Left renal pelvis (tissue), 4 donors: ENCODE measurements at places on chromosomes 12 and 14.

DNA sequence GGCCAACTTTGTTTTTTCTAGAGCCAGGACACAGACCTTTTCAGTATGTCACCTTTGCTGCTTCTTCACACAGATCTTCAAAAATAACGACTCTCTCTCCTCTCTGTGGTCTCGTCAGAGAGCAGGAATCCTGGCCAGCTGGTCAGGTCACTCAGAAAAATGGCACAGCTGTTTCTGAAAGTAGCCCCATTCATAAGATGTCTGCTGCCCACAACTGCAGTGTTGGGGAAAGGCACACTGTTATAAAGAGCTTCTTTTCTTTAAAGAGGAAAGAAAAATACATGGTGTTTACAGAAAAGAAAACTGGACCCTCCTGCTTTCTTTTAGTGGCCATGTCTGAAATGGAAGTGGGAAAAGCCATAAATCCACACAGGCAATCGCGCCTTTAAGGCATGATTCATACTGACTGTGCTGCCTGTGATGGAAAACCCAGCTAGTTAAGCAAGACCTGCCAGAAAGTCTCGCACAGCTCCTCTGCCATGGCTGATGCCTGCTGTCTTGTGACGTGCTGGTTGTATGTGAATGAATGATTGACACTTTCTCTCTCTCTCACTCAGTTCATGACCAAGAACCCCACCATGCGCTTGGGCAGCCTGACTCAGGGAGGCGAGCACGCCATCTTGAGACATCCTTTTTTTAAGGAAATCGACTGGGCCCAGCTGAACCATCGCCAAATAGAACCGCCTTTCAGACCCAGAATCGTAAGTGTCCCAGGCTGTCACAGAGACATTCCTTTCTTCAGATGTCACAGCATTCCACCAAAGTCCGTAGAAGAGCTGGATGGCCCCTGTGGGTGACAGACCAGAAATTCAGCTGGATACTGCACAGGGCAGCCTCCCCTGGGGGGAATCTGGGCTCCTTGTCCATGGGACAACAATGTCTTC lies 147.9 kb upstream of the HIF1A start:
- no peak for DNase-seq

DNA sequence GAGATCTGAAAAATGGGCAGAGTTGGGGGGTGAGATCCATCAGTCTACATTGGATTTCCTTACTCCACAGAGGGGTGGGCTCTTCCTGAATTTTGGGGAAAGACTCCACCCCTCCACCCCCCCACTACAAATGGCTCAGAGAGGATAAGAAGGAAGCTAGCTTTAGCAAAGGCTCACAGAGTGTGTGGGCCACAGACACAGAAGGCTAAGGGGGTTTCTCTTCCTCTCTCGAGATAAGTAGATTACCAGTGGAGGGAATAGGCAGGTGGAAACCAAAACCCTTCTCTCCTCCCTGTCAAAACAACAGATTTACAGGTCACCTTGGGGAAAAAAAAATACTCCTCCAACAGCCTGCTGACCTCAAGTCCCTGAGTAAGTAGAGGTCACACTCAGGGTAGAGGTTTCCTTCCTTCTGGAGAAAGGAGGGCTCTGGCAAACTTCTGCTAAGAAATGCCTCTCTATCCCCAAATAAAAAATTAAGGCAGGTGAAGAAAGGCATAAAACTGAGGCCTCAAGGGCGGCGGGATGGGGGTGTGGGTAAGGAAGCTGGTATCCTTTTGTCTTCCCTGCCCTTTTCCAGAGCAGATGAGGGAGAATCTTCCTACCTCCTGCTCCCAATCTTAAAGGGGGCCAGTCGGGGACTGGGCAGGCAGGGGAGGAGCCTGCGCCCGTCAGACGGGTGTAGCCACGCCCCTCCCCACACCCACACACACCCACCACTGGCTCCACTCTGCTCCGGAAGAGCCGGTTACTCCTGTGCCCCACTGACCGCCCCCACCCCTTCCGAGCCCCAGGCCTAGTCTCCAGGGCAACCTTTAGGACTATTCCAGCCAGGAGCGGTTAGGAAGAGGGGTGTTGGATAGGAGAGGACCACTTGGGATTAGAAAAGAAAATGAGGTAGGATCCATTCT lies 1.9 kb upstream of the BAZ2A start:
- no peak for DNase-seq

DNA sequence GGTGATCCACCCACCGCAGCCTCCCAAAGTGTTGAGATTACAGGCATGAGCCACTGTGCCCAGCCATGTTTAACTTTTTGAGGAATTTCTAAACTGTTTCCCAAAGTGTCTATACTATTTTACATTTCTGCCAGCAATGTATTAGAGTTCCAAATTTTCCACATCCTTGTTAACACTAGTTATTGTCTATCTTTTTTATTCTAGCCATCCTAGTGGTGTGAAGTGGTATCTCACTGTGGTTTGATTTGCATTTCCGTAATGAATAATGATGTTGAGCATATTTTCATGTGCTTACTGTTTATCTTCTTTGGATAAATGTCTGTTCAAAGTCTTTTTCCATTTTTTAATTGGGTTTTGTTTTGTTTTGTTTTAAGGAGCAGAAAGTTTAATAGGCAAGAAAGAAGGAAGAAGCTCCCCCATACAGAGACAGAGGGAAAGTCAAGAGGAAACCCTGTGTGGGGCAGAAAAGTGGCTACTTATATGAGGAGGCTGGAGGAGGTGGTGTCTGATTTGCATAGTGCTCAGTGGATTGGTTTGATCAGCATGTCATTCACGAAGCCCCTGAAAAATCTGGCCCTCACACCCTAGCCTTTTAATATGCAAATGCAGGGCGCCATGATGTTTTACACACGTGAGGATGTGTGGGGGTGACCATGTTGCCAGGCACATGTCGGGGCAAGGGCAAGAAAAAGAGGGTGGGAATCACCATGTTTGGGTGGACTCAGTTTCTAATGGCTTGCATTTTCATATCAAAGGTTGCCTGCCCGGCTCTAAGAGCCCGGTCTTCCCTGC lies 14.9 kb downstream of the TXNRD1 start:
- DNase-seq = no peak

- peak; percentile 90 for DNase-seq
Measured at GRCh38 chr12:123364532-123365024, at the start of gene SBNO1. SBNO1 (minus strand) TSS chr12:123364847; CDS start chr12:123350441, 14,406 bp downstream.

- no peak for DNase-seq
Measured at GRCh38 chr12:29960122-29960521, 176.4 kb upstream of the TMTC1 start.

DNA sequence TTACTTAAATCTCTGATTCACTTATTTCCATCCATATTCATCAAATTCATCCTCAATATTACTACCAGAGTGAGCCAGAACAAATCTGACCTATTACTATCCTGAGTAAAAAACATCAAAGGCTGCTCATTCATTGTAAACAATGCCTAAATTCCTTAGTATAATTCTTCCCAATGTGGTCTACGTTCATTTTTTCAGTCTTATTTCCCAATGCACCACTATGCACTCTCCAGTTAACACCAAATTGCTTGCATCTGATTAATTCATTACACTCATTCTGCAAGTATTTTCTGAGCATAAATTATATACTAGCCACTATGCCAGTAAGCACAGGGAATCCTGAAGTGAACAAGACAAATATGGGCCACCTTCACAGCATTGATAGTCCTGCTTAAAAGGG lies 110.0 kb downstream of the EPS8 start:
- DNase-seq = no peak

GRCh38 chr12:126792411-126792810 lies 1474.6 kb upstream of the TMEM132C start:
- no peak for DNase-seq

DNA sequence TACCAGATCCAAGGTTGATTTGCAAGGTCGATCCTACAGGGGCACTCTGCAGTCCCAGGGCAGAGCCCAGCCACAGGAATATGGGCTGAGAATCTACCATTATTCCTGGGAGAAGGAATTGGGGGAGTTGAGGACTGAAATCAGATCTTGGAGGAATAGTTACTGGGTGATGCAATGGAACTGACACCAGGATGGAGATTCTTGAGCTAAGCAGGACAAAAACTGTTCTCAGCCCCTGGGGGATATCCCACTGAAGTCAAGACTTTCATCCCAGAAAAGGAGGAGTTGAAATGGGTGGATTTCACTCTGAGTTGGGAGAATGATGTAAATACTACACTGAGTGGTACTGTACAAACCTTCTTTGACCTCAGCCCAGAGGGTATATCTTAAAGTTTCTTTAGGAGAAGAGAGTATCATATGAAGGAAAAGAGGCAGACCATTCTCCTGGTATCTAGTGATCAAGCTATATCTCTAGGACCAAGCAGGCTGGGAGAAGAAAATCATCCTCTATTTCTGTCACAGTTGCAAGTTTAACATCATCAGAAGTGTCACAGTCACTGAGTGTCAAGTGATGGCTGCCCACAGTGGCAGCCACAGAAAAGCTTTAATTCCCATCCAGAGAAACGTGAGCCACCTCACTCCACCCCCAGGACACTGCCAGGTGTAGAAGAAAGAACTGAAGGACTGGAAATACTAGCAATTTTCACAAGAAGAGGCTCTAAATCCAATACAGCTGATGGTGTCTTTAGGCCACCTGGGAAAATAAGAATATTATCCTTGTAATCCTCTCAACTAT lies 181.9 kb downstream of the NUAK1 start:
- no peak for DNase-seq

DNA sequence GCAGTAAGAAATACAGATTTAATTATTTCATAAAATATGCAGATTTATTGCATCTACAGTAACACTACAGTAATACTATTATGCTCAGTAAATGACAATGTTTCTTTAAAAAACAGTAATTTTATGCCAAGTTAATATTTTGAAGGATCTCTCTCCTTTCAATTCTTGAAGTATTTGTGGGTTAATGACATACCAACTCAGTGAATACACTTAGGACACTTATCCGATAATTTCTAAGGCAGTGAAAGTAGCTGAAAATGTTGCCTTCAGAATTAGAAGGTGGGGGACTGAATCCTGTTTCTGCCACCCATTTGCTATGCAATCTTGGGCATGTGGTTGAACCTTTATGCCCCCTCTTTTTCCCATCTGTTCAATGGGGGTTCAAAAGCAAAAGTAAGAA lies 24.8 kb upstream of the IFNG-AS1 start:
- no peak for DNase-seq

- DNase-seq = no peak
Measured at GRCh38 chr12:57844709-57845477, 1.6 kb downstream of the CTDSP2 start.

GRCh38 chr12:111154147-111154834 lies 214.6 kb downstream of the PHETA1 start:
- DNase-seq = no peak

DNA sequence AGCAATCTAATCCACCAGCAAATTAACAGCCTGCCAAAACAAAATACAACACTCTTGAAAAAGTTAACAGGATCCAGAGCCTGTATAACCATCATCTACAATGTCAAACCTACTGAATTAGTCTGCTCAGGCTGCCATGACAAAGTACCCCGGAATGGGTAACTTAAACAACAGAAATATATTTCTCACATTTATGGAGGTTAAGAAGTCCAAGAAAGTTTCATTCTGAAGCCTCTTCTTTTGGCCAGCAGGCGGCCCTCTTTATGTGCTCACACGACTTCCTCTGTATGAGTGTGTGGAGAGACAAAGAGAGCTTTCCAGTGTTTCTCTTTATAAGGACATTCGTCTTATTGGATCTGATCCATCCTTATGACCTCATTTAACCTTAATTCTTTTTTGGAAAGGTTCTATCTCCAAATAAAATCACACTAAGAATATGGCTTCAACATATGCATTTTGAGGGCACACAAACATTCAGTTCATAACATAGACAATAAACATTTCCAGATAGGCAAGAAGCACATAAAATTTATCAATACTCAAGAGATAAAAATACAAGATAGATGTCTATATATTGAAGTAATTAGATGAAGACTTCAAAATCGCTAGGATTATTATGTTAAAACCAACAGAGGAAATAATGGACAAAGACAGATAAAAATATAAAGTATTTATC lies 5.9 kb upstream of the RERG start:
- DNase-seq = no peak

GRCh38 chr12:63915105-63915800 lies 70.8 kb downstream of the SRGAP1 start:
- DNase-seq = no peak

GRCh38 chr14:35898217-35898775 lies 72.2 kb downstream of the BRMS1L start:
- DNase-seq = no peak

GRCh38 chr12:83186419-83186818 lies 499.7 kb downstream of the TMTC2 start:
- no peak for DNase-seq

GRCh38 chr12:82593901-82594396 lies 92.8 kb upstream of the TMTC2 start:
- DNase-seq = peak; percentile 15

DNA sequence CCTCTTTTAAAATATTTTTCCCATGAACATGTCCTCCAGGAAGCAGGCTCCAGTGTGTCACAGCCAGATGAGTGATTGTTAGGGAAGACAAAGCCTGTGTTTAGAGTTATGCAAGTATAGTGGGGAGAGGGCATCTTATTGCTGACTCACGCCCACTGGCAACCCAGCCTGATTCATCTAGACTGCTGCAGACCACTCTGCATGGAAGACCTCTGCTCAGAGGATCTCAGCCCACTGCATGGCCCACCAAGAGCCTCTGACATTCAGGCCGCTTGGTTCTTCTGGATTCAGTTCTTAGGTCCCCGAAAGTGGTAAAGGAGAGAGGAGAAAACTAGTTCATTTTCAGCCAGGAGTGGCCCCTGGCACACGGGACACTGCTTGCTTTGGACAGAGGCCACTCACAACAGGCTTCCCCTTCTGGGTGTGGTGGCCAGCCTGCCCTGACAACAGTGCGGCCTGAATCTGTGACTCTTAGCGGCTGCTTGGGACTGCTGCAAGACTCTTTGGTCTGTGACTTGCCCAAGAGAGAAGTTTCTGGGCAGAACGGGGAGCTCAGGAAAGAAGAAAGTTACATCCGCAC lies 266.3 kb downstream of the ZFP36L1 start:
- DNase-seq = no peak

- no peak for DNase-seq
Measured at GRCh38 chr12:111222523-111222922, 146.4 kb downstream of the PHETA1 start.

DNA sequence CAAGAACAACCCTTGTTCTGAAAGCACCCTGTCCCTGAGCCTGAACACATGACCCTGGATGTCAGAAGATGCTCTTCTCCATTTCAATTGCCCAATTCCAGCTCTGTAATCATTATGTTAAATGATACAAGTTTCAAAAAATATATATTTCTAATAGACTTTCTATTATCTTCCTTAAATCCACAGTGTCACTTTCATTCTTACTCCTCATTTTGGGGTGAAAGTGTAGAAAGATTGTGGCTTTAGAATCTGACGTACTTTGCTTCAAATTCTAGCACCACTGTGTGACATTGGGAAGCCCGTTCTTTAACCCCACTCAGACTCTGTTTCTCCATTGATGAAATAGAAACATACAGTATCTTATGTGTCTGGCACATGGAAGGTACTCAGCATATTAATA lies 83.2 kb downstream of the ETV6 start:
- DNase-seq = no peak
